ENCODE measurements at places on chromosomes 4 and X.
A peak's percentile ranks its signal among the peaks of the same experiment; 100 is the strongest.

GRCh38 chr4:61375301-61375700, 175.2 kb downstream of the ADGRL3 start:
- no peak for DNase-seq

GRCh38 chrX:155334486-155335336, at the start of gene CLIC2:
TSS of gene CLIC2 (minus strand) at chrX:155334614. CDS start at chrX:155334427, 187 bp downstream.
- DNase-seq, result peak; percentile 65

DNA sequence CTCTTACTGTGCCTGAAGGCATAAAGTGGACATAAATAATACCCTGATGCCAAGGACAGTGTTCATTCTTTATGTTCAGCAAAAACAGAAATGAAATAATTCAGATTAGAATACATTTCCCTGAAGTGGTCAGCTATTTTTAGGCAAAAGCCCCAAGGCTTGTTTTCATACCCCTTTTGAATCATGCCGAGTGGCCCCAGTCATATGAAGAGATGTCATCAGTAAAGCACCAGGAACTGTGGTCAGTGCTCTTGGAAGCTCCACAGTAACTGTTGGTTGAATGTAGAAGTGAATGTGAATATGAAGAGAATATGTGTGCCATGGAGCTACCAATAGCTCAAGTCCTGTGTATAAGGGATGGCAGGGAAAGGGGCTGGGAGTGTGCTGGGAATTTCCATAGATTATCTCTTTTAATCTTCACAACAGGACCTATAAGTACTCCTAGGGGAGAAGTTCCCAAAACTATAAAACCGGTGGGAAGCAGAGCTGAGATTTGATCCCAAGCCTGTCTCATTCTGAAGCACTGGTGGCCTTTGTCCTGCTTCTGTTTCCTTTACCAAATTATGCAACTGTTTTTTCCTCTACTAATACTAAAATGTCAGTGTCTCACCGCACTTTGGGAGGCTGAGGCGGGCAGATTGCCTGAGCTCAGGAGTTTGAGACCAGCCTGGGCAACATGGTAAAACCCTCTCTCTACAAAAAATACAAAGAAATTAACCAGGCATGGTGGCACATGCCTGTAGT, 52.6 kb downstream of the FNIP2 start:
- DNase-seq, result no peak

DNA sequence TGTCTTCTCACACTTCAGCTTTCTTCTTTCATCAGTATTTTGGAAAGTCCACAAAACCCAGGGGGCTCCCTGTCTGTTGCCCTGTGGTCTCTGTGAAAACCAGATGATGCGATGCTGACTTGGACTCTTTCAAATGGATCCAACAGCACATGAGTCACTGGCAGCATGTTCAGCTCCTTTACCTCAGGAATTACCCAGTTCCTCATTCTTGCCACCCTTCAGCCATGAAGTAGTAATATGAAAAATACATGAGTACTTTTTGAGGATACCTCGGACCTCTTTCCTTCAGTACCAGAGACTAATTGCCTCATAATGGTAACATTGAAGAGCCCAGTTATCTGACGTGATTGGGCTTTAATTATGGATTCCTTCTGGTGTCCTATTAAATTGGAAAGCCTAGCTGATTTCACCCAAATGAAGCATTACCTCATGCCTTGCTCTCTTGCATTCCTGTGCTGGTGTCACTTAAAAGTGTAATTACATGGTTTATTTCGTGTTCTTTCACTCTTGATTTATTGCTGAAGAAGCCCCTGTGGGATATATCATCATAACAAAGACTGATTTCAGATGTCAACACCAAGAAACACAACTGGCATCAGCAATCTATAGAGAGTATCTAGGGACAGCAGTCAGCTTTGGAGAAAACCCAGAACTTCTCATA, 63.4 kb downstream of the NFKB1 start:
- DNase-seq, result peak; percentile 38

DNA sequence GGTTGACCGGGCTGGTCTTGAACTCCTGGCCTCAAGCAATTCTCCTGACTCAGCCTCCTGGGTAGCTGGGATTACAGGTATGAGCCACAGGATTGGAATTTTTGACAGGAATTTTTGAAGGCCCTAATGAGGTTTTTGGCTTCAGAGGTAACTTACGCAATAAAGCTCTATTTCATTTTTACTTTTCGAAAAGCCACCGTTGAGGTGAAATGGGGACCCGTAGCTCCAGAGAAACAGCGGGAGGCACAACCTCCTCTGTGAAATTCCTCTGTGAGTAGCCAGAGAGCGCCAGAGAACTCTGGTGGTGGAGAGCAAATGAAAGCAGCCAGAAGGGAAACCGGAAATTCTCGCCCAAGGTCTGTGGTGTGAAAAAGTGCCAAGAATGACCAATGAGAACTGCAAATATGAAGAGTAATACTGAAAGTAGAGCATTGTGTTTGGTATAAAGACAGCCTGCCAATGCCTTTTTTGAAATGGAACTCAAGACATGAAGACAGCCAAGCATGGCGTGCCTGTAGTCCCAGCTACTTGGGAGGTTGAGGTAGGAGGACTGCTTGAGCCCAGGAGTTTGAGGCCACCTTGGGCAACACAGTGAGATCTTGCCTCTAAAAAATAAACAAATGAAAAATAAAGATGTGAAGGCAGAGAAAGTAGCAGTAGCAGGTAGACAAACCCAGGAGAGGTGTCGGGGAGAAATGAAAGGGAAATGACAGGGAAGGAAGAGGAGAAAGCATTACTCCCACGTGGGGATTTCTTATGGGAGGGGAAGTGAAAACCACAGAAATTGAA, 33.0 kb upstream of the TMEM131L start:
- peak; percentile 77 for DNase-seq

DNA sequence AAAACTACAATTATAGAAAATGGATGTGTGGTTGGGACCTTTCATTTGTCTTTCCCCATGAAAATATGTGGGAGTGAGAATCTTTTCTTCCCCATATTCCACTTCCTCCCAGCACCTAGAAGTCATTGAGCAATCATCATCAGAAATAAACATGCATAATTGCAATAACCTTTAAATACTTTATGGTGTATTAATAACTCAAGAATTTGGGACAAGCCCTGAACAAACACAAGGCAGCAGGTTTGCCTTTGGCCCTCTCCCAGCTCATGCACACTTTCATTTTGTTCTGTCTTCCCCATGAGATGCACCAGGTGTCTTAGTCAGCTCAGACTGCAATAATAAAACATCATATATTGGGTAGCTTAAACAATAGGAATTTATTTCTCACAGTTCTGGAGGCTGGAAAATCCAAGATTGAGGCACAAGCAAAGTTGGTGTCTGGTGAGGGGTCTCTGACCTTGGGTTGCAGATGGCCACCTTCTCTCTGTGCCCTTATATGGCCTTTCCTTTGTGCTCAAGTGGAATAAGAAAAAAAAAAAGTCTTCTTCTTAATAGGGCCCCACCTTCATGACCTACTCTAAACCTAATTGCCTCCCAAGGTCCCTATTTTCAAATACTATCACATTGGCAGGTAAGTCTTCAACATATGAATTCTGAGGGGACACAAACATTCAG, 34.7 kb upstream of the TMEM184C start:
- DNase-seq, result no peak

GRCh38 chr4:38280323-38280706, 320.1 kb downstream of the PTTG2 start:
- no peak for DNase-seq

DNA sequence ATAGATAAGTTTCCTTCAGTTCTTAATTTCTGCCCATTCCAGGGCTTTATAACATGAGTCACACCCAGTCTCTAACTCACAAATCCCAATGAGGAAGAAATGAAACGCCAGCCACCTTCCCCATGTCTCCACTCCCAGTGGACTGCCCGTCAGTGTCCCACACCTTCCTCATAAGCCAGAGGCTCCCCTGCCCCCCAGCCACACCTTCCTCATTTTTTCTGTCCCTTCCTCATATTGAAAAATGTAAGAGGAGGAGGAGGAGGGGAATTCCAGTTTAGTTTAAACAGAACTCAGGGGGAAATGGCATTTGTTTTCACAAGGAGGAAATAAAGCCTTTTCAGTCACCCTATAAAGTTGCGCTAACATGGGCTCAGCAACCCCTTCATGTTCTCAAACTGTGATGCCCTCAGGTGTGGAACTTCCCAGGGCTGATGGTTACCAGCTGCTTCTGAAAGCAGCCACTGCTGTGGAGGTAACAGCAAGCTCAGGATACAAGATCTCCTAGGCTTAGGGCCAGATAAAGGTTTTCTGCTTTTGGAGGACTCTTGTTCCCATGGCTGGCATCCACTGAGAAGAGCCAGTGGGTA, 97.8 kb downstream of the PARM1 start:
- no peak for DNase-seq

DNA sequence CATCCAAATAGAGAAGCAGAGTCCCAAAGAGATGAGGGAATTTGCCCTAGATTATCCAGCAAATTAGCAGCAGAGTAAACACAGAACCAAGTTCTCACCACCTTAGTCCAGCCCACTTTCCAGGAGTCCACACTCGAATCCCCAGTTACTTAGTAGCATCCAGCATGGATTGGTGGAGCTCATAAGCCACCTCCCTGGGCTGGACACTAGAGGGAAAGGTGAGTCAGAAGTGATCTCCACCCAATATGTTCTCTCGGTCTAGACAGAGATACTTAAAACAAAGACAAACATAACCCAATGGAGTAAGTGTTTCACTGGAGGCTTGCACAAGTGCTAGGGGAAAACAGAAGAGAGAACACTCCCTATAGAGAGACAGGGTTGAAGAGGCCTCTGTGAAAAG, 105.1 kb upstream of the CPEB2 start:
- DNase-seq, result no peak

DNA sequence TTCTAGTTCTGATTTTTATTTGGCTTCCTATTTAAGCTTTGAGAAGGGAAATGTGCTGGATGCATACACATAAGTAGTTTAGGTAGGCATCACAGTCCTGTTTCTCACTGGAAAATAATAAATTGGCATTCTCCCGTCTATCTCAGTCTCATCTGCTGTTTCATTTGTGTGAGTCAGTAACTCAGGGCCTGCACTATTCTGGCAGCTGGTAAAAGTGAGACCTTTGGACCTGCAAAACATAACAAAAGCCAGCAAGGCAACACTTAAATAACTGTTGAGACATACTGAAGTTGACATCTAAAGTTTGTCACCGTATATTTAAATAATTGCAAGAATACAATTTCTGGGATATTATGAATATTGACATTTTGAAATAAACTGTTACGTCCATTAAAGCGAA, 8.6 kb upstream of the UBQLN2 start:
- DNase-seq, result no peak

- no peak for DNase-seq
Observed at GRCh38 chr4:36283912-36284465, 2.6 kb downstream of the DTHD1 start.

DNA sequence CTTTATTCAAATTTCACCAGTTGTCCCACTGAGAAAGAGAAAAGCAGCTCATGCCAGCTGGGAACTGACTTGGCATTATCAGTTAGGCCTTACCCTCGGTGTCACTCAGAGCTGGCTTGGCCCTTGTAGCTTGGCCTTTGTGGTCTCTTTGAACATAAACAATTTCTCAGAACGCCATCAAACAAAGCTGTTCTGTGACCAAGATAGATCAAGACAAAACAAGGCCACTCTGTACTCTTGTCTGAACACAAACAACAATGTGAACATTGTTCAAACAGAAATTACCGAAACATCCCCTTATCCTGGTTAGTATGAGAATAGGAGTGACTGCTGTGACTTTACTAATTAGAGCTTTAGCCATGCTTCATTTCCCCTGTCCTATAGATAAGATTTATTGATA, 57.2 kb downstream of the DIPK2B start:
- DNase-seq, result no peak

- no peak for DNase-seq
Observed at GRCh38 chr4:168708108-168708507, 211.3 kb downstream of the PALLD start.

GRCh38 chr4:151797131-151797530, 36.3 kb upstream of the GATB start:
- DNase-seq, result no peak

DNA sequence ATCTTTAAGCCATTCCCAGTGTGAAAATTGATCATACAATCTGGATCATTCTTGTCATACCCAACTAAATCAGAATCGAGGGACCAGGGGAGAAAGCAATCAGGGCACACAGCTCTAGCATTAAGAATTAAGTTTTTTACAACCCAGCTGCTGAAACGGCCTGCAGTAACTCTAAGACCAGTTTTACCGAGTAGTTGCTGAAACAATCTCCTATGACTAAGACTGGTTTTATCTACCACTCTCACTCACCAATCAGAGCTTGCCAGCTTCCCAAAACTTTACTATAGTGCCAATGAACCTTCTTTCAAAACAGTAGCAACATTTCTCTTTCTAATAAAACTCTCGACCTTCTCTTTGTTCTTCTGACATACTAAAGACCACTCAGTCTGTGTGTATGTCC, 2.8 kb upstream of the SAP30 start:
- no peak for DNase-seq
